ENCODE measurements at places on chromosomes 1 and 21.

GRCh38 chr1:43344267-43344850 lies 6.7 kb downstream of the MPL start:
- no peak for DNase-seq

DNA sequence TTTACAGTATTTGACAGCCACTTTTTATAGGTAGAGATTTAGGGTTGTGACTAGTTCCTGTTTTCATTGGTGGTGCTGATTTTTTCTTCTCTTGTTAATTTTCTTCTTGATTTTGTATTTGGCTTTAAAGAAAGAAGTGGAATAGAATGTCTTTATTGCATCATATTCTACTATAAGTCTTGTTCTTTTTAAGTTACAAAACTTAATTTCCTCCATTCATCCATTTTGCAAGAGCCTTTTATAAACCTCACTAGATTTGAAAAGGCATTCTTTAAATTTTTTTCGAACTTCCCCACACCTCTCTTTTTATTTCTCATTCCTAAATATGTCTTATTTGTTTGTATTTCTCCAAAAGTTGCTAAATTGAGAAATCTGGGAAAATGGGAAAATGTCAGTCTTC lies 1368.6 kb upstream of the ADGRL4 start:
- DNase-seq: no peak

GRCh38 chr1:183472488-183473216 lies at the start of gene SMG7:
Gene SMG7 (plus strand): TSS chr1:183472499. CDS start chr1:183472621, 122 bp downstream.
- DNase-seq: peak; percentile 60

DNA sequence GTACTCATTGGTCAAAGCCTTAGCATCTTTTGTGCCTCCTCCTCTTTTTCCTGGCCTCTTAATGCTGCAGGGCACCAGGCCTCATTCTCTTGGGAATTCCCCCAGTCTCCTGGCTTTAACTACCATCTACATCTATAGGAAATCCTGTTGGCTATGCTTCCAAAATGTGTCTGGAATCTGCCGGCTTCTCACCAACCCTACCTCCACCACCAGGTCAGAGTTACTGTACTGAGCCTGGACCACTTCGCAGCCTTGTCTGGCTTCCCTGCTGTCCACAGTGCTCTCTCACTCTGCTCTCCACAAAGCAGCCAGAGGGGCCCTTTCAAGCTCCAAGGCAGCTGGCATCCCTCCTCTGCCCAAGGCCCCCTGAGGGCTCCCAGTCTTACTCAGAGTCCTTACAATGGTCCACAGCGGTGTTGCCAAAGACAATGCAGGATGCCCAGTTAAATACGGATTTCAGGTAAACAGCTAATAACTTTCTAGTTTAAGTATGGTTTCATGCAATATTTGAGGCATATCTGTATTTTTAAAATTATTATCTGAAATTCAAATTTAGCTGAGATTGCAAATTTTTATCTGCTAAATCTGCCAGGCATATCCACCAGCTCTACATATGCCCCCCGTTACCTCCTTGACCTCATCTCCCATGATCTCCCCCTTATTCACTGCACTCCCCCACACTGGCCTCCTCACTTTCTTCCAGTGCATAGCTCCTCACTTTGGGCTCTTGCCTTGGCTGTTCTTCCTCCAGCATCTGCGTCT lies 34.5 kb upstream of the FAM163A start:
- no peak for DNase-seq

GRCh38 chr1:25118546-25118945 lies 113.8 kb downstream of the SYF2 start:
- no peak for DNase-seq

- DNase-seq: peak; percentile 72
Observed at GRCh38 chr1:40849801-40850592, 12.2 kb downstream of the CITED4 start.

DNA sequence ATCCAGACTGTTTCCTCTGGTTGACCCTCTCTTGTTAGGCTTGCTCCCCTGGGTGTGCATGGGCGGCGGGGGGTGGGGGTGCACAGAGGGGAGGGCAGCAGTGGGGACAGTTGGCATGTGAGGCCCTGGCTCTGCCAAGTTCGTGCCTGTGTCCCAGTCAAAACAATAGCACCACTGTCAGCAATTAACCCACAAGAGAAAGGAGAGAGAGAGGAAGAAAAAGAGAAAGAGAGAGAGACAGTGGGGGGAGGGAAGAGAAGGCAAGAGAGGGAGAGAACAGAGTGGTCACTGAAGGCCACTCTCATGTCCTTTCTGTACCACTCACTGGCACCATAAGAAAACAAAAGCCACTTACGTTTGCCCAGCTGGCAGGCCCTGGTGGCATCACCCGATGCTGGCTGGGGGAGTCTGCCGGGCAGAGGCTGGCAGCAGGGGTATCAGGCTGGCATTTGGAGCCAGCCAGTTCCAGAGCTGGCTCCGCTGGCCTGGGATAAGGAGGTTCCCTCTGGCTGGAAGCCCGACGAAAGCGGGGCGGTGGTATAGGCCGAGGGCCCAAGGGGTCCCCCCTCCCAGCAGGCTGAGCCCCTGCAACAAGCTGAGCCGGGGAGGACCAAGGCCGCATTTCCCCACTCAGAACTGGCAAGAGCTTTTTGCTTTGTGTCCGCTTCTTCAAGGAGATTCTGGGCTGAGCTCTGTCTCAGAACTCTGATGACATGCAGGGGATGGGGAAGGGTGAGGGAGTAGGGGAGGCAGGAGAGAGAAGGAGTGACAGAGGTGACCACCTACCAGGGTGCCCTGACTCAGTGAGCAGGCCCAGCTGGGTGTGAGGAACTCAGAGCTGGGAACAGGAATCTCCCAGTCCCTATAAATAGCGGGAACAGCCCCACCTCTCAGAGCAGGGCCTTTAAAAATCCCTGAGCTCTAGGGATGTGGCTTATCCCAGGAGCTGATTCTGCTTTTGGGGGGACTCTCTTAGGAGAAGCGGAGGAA lies 27.9 kb downstream of the PIK3C2B start:
- no peak for DNase-seq

DNA sequence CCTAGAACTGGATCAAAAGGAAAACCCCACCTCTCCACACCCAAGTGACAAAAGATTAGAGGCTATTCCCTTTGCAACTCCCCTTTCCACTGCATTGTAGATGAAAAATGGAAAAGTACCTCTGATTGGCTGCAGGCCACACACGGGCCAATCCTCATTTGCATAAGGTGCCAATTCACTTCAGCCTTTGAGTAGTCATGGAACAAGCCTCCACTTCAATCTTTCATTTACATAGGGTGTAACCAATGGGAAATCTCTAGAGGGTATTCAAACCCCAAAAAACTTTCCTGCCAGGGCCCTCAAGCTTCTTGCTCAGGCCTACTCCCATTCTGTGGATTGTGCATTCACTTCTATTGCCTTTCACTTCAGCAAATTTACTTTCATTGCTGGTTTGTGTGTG lies 122.3 kb upstream of the KCND3 start:
- no peak for DNase-seq

GRCh38 chr1:8439015-8439702 lies 121.2 kb downstream of the SLC45A1 start:
- DNase-seq: no peak

- DNase-seq: no peak
Observed at GRCh38 chr1:231139125-231139649, 22.7 kb upstream of the TRIM67 start.

DNA sequence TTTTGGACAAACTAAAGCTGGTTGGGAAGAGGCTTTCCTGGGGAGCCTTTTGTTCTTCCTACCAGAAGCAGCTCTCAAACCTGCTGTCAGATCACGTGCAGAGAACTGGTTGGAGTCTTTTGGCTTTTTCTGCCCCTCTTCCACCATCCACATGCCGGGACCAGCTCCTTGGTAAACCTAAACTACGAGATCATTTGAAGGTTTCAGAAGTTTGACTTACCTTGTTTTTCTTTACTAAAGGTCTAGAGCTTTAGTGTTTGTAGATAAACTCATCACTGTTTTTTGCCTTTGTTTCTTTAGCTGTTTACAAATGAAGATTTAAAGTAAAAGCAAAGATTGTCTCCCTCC lies 113.4 kb downstream of the HLX start:
- no peak for DNase-seq

DNA sequence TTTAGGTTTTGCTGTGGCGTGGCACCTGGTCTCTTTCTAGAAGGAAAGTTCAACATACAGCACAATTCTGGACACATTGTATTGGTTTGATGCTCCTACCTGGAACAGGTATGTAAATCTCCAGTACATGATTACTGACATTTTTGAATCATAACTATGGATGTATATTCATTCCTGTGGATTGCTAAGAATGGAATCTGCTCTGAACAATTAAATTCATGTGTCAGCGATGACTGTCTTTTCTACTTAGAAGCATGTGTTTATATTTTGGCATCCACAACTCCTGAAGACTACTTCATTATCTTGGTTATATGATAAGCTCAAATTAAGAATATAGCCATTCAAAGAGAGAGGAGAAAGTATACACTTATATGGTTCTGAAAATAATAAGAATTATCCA lies 291.8 kb downstream of the CHRM3 start:
- DNase-seq: no peak

DNA sequence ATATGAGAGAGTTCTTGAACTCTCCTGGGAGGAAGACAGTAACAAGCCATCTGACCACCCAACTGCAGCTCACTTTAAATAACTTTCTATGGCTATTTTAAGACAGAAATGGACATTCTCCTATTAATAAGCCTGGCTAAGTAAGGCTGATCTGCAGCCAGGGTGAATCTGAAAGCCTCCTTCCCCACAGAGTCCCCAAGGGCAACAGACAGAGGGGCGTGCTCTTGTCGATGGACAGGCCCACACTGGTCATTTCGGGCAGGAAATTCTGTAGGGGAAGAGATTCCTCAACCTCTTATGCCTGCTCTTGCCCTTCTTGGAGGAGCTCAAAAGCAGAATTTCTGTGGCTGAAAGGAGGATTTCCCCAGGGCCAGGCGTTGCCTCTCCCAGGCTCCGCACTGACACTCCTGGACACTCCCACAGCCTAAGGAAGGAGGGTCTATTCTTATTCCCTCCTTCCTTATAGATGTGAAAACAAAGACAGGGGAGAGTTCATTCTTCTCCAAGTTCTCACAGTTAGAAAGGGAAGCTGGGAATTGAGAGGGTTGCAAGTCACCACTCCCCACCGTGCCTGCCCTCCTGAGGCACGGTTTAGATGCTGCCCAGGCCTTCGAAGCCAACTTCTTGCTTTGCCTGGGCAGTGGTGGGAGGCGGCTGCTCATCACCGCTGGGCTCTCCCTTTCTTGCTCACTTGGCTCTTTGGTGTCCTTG lies 17.9 kb upstream of the KANK4 start:
- no peak for DNase-seq

- peak; percentile 8 for DNase-seq
Observed at GRCh38 chr1:203744075-203744972, 20.7 kb upstream of the LAX1 start.

Measured in activated CD4-positive, alpha-beta T cell treated with anti-CD3 and anti-CD28 coated beads, Interleukin-2, amount 50 U/mL, for 4 hours (primary cell).